Lung microvascular endothelial cell (primary cell): ENCODE measurements at places on chromosomes 1 and 21. TPM values are rescaled to one million over a fixed set of nuclear protein-coding genes. Genes with fewer than 3 reads are reported as not detected.

The SDHB gene
- 139 and 146 TPM in 2 replicates for total RNA-seq

The EXO5 gene
- total RNA-seq: 5.4 and 6.0 TPM in 2 replicates

The TAL1 gene
- total RNA-seq: 51.0 and 58.1 TPM in 2 replicates

The S100A14 gene
- total RNA-seq: 0.20 TPM in 1 of 2 replicates, not detected in the other

The LYPD8 gene
- not detected in 2 replicates for total RNA-seq

The SLC26A9 gene
- total RNA-seq: not detected in 2 replicates

The CHI3L2 gene
- not detected in 2 replicates for total RNA-seq

The TESK2 gene
- 3.3 and 4.6 TPM in 2 replicates for total RNA-seq

The TBX19 gene
- total RNA-seq: 0.22 and 0.60 TPM in 2 replicates

The UBE2U gene
- total RNA-seq: 0.20 TPM in 1 of 2 replicates, not detected in the other

The HPDL gene
- 0.60 and 1.3 TPM in 2 replicates for total RNA-seq

The SPOCD1 gene
- total RNA-seq: 0.99 and 4.6 TPM in 2 replicates

The LAMC1 gene
- 240 and 248 TPM in 2 replicates for total RNA-seq

The CLDN8 gene
- not detected in 2 replicates for total RNA-seq

The C8B gene
- total RNA-seq: not detected in 2 replicates

The WLS gene
- 20.2 and 47.9 TPM in 2 replicates for total RNA-seq

The UMODL1 gene
- not detected in 2 replicates for total RNA-seq

The APH1A gene
- 110 and 128 TPM in 2 replicates for total RNA-seq

The SPATA46 gene
- total RNA-seq: not detected in 2 replicates

The NFASC gene
- total RNA-seq: under 0.01 TPM in 2 replicates

The CD1C gene
- not detected in 2 replicates for total RNA-seq

The TTC34 gene
- under 0.01 TPM in 2 replicates for total RNA-seq

The DPM3 gene
- total RNA-seq: 25.5 and 34.9 TPM in 2 replicates

The FMOD gene
- 3.7 and 14.3 TPM in 2 replicates for total RNA-seq

The RXFP4 gene
- not detected in 2 replicates for total RNA-seq

The RYR2 gene
- under 0.01 and 0.22 TPM in 2 replicates for total RNA-seq

The PTCH2 gene
- total RNA-seq: under 0.01 TPM in 2 replicates

The PADI1 gene
- total RNA-seq: under 0.01 TPM in 1 of 2 replicates, not detected in the other

The ZMPSTE24 gene
- 40.5 and 64.1 TPM in 2 replicates for total RNA-seq

The NGF gene
- under 0.01 and 0.22 TPM in 2 replicates for total RNA-seq

The FAAH gene
- 0.44 and 1.6 TPM in 2 replicates for total RNA-seq

The NSUN4 gene
- total RNA-seq: 12.2 and 16.3 TPM in 2 replicates
